ENCODE measurements at places on chromosomes 3 and 15.

GRCh38 chr3:128429751-128430150 lies 36.9 kb downstream of the DNAJB8 start:
- DNase-seq = no peak

DNA sequence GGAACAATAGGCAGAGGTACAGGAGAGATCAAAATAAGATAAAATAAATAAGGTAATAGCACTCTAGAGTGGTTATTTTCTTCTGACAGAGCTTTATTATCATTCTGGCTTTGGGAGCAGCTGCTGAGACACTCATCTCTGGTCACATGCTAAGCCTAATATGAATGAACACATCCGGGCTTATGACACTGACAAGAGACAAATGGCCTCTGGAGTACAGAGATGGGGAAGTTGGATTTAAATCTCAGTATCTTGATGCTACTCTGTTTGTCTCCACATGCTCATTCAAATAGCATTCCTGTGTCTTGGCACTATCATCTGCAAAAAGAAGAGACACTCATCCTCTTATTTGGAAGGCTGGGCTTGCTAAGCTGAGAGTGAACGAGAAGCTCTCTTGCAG lies 55.6 kb downstream of the TMEM45A start:
- DNase-seq = no peak

DNA sequence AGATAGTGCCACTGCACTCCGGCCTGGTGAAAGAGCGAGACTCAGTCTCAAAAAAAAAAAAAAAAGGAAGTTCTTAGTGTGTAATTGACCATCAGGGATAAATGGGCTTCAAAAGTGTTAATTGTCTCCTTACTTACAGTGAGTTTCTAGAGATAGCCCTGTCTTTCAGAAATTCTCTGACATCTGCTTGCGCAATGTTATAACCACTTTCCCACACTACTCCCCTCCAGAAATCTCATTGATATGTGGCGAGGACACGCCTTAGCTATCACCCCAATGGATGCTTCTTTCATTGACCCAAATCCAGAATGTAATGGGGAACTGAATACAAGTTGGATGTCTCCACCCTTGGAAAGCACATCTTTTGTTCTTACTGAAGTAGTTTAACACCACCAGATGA lies 70.9 kb downstream of the GMPS start:
- no peak for DNase-seq

DNA sequence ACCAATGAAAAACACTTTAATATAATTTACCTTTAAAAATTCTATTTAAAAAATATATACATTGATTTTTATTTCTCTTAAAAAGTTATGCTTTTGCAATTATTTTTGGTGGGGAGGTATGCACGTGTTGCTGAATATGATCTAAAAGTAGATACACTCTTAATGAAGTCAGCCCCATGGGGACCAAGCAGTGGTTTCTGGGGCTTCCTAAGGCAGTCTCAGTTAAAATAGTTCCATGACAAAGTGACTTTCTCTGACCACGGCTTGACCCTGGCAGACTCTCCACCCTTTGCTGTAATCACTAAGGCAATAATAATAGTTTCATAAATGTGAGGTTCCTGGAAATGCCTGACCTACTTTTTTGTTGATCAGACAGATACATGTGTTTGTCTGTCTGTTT lies 50.4 kb downstream of the CCR4 start:
- no peak for DNase-seq

DNA sequence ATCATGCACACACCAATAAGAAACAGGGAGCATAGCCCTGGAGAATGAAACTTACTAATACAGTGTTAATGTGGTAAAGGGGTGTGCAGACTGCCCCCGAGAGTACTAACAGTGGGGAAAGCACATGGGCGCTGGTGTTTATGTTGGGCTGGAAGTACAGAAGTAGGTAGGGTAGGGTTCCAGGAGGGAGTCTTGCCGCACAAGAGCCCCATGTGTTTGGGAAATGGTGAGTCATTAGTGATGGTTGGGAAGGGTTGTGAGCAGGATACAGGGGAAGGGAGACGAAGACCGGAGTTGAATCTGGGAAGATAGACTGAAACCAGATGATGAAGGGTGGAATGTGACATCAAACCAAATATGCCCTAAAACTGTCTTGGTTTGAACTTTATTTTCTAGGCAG lies 117.1 kb downstream of the THSD4 start:
- DNase-seq = no peak

GRCh38 chr15:83039206-83039605 lies 27.8 kb upstream of the C15orf40 start:
- no peak for DNase-seq

- DNase-seq = no peak
Measured at GRCh38 chr15:57819646-57820045, 113.1 kb downstream of the POLR2M start.

GRCh38 chr15:101692801-101693598 lies 31.3 kb downstream of the TARS3 start:
- DNase-seq = no peak

DNA sequence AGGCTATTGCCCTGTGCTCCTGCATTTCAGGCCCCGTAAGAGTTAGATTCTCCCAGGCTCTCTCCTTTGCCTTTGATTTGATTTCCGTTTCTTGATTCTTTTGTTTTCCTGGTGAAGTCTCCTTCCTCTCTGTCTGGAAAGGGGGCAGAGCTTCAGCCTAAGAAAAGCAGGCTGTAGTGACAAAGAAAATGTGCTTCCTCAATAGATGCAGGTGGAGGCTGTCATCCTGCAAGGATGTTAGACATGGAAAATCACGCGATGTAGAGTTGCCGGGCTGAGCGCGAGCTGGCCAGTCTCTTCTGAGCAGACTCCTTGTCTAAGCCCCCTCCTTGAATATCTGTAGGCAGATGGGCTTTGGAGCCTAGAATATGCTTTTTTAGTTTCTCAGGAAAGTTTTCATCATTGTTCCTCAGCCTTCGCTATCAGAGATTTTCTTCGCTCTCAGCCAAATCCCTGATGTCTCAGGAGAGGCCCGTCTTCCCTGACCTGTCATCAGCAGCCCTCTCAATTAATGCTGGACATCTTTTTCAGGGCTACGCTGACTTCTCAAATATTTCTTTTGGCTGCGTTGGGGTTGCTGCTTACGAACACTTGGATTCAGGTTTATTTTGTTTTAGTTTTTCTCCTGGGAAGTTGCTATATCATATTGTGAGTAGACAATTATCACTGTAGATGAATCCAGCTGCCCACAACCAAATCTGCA lies 163.6 kb downstream of the ITPR1 start:
- no peak for DNase-seq

GRCh38 chr3:32077260-32078084 lies 28.9 kb upstream of the GPD1L start:
- DNase-seq = no peak

- DNase-seq = no peak
Measured at GRCh38 chr3:126607214-126607908, 47.6 kb downstream of the TXNRD3 start.

DNA sequence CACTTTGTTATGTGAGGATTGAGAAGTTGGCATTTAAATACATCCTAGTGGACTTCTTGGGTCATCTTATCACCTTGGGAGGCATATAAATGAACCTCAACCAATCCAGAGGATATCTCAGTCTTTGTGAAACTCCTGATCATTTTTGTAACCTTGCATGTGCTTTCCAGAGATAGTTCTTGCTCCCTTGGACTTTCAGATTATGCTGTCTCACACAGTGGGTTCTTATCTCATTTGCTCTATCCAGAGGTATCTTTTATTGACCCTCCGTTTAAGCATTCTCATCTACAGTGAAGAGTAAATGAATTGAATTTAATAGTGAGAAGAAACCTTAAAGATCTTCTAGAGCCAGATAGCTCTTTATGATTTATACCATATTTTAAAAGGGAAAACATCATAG lies 10.4 kb downstream of the ARMC8 start:
- no peak for DNase-seq

Measured in sciatic nerve (tissue), 2 donors.